D721Med (cell line): ENCODE measurements at places on chromosomes 1 and 21.

GRCh38 chr1:3386205-3387002 is 68.1 kb upstream of the ARHGEF16 start:
- no peak for DNase-seq

GRCh38 chr1:232529747-232530146 is 100.2 kb downstream of the SIPA1L2 start:
- DNase-seq = no peak

DNA sequence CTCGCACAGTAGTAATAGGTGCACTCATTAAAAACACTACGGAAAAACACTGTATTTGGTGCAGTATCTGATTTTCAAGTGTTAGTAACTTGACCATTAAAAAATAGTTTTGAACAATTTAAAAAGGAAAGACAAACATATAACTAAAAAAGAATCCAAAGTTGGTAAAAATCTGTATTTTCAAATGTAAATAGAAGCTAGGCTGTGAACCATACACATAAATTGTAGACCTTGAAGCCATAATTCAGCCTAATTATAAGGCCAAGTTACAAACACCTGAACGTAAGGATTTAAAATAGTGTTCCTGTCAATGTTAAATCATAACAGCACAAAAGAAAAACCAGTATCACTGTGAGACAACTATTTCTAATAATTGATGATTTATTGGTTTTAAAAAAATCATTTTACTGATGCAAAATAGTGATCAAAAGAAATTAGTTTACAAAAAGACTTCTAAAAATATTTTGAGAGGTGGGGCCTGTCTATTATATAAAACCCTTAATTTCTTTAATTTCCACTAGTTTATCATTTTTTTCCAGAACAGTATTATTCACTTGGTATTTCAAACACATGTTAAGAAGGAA is 4.5 kb downstream of the IRF2BP2 start:
- DNase-seq = no peak

- no peak for DNase-seq
These were observed 152.9 kb downstream of the CLIC6 start for GRCh38 chr21:34821717-34822116.

DNA sequence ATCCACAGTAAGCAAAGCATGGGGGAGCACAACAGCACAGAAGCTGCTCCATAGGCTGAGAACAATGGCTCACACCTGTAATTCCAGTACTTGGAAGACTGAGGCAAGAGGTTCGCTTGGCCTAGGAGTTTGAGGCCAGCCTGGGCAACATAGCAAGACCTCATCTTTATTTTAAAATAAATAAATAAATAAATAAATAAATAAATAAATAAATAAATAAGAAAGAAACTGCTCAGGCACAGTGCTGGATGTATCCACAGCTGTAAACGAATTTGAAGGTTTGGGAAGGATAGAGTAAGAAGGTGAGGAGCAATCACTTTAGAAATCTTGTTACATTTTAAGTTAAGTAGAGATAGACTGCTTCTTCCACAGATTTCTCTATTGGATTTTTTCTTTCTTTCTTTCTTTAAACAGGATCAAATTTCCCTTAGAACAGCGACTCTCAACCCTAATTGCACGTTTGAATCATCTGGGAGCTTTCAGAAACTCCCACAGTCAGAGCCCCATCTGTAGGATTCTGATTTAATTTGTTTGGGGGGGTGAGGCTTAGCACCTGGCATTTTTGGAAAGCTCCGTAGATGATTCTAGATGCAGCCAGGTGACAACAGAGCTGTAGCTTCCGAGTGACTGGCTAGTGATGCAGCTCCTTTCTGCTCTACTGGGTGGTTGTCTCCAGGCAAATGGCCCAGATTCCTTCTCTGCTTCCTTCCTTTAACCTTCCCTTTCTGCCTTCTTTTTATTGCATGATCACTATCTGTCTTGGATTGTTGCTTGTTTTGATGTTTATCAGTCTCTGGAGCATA is 53.5 kb downstream of the S1PR1 start:
- DNase-seq = no peak

DNA sequence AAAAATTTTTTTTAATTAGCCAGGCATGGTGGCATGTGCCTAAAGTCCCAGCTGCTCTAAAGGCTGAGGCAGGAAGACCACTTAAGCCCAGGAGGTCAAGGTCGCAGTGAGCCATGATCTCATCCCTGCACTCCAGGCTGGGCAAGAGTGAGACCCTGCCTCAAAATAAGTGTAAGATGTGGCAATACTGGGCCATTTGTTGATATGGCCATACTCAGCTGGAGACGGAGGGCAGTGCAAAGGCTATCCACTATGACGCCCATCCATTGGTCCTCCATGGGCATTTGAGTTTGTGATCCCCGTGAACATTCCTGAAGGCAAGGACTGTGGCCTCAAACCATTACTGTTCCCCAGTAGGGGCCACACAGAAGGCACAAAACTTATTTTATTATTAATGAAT is 1.5 kb downstream of the CASP9 start:
- no peak for DNase-seq

DNA sequence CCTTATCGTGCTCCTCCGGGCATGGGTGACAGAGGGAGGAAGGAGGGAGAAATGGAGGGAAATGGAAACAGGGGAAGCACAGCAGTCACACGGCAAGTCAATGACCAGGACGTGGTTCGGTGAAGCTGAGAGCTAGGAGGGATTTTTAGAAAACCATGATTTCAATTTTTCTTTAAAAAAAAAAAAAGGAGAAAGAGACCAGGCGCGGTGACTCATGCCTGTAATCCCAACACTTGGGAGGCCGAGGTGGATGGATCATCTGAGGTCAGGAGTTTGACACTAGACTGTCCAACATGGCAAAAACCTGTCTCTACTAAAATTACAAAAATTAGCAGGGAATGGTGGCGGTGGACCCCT is 776 bp upstream of the TNFRSF9 start:
- no peak for DNase-seq

GRCh38 chr1:64470665-64471217 is 812 bp downstream of the CACHD1 start:
- DNase-seq = peak; percentile 21

GRCh38 chr1:10168912-10169514 is 41.4 kb upstream of the KIF1B start:
- no peak for DNase-seq

DNA sequence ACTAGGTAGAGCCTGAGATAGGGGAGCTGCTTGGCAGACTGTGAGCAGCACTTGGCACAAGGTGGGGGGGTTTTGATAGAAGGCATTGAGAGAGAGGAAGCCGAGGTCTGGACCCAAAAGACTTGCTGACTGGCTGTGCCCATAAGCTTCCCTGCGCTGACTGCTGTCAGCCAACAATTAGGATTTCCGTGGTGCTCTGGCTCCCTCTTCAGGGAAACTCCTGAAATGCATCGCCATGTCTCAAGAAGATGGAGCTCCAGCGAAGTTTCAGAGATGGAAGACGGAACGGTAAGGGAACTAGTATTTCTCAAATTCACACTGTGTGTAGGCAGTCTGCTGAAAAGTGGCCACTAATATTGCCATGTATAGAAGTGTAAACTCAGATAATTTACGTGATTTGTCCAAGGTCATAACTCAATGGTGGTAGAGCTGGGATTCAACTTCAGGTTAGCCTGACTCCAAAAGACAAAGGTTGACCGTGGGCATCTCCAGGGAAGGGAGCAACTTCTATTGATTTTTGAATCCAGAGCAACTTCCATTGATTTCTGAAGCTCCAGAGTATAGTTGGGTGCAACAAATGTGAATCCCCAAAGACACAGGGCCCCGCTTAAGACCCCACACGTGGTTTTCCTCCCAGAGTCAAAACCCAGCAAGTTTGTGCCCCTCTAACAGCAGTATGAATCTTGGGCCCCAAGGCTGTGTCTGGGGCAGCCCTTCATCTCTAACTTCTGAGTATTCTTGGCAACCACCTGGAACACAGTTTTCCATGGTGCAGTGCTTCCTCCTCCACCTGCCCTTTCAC is 44.5 kb upstream of the CRNN start:
- DNase-seq = no peak

GRCh38 chr21:25215698-25216384 is 391.4 kb downstream of the MRPL39 start:
- DNase-seq = no peak

- no peak for DNase-seq
These were observed 12.8 kb downstream of the TRAPPC10 start for GRCh38 chr21:44024887-44025353.

DNA sequence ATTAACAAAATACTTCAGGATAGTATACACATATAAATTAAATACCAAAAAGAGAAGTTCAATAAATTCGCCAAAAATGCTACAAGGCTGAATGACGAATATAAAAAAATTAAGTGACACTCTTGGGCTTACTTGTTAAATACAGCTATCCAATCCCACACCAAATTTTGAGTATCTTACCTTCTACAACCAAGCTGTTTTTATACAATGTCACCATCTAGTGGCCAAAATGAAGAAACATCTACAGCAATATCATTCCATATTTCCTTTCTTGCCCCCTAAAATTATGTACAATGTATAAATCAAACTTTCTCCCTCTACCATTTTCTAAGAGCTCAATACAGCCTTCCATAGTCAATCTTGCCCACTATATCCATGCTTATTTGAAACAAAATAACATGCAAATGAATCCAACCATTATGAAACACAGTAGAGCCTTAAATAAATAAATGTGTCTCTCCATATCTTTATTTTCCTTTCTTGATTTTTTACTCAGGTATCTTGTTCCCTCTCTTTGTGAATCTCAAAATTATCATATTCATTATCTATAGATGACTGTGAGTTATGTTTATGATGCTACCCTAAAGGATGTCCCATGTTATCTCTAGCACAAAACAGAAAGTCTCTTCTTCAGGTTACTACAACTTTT is 86.3 kb downstream of the ACBD6 start:
- DNase-seq = peak; percentile 41

DNA sequence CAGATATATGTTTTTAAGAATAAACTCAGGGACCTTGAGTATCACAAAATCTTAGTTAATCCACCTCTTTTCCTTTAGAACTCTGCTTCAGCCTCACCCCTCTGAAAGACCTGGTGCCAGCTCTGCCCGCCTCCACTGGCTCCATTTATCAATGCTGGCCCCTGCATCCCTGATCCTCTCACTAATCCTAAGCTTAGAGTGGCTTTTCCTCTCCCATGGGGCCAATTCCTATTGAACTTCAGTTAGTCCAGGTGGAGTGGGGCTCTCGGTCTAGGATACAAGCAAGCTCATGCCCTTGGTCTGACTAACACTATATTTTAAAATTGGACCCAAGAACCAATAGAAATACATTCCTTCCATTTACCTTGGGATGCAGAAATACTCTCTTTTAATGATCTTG is 87.0 kb downstream of the RGS7 start:
- peak; percentile 80 for DNase-seq

DNA sequence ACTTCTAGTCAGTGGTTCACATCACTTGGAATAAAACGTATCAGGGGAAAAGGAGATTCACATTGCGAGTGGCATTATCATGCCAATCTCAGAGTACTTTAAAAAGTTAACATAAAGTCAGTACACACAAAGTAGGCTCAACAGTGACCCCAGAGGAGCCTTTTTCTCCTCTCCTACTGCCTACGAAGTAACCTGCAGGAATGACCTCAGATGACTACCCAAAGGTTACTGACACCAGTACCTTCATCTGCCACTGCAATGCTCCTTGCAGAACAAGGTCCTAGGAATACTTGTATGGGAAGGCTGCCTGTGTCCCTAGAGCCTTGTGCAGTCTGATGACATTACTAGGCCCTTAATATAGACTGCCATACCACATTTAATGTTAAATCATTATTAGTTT is 389.8 kb upstream of the LYPLAL1 start:
- DNase-seq = no peak

DNA sequence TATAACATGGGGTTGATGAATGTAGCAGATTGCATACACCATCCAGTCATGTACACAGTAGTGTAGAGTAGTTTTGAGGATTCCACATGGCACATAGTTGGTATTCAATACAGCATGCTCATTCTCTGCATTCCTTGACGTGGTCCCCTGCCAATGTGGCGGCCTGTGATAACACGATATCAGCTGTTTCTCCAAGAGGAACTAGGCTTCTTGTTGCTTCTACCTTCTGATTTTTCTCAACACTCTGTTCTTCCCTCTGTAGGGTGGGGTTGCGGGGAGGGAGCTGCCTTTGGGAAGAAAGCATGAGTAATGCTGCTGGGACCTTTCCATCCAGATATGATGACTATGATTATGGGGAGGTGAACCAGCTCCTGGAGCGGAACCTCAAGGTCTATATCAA is 19.4 kb downstream of the SESN2 start:
- DNase-seq = no peak

- no peak for DNase-seq
These were observed 94.2 kb downstream of the KCNK1 start for GRCh38 chr1:233707880-233708815.

DNA sequence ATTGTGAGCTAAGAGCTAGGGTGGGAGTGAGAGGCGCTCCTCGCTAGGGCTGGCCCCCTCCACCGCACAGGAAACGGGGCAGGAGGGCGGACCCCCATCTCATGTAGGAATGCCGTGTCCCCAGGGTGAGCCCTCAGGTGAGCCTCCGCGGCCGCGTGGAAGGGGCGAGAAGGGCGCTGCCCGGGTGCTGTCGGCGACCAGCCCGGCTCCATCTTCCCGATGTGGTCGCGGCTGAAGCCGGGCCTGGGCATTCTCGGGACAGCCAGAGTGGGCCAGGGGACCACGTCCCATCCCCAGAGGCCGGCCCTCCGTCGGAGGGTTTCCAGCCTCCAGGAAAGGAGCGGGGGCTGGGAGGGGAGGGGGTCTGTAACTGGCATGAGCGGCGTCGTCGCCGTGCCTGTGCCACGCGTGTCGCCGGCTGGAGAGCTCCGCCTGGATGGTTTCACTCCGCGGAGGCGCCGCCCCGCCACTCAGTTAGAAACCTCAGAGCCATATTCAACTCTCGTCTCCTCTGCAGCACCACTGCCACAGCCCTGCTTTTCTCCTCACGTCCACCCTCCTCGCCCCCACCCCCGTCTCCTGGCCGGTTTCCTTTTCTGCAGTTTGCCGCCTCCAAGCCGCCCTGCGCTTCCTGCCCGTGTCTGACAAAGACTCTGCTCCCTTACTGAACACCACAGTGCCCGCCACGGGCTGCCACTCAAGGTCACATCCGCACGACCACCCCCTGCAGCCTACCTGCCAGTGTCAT is at the start of gene TMEM269:
Gene TMEM269 (plus strand): TSS at position 46 of the 748 bp plus-strand sequence. CDS start 4,903 bp downstream, outside the sequence.
- no peak for DNase-seq

DNA sequence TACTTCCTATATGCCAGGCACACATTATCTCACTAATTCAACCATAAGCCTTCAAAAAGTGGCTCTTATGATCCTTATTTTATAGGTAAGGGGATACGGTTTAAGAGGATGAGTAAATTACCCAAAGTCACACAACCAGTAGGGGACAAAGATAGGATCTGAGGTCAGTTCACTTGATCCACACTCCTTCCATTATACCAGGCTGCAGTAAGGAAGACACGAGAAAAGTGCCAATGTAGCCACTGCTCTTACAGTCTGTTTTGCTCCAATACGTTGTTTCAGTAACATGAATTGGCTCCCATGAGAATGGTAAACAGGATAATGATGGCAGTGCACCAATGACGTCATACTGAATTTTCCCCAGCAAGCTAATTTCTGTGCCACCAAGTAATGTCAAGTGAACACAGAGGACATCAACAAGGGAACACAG is 15.4 kb upstream of the GUCA2A start:
- no peak for DNase-seq

- no peak for DNase-seq
These were observed 89.3 kb upstream of the EDEM3 start for GRCh38 chr1:184843732-184844495.
